Activated CD8-positive, alpha-beta memory T cell treated with anti-CD3 and anti-CD28 coated beads for 24 hours (primary cell): ENCODE measurements at places on chromosomes 1 and 21.

GRCh38 chr1:242800521-242800920 is 276.0 kb upstream of the PLD5 start:
- DNase-seq = no peak

DNA sequence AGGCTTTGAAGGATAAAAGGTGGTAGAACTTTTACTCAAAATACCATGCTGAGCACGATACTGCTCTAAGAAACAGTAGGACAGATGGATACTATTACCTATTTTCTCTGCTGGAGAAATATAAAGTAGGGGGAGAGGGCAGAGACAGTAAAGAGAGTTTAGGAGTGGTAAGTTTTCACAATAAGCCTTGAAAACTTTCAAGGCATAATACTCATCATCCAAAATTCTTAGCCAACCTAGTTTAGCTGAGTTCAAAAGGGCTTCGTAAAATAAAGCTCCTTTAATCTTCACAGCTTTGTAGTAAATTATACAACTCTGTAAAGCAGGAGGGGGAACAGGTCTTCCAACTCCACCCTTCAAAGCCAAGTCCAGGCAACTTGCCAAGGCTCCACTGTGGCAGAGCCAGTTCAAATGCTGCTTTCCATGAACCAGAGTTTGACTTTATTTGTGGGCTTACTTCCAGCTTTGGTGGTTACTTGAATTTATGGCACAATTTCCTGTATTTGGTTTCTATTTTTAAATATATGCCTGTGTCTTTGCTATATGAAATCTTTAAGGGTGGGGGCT is 15.5 kb downstream of the TEX38 start:
- no peak for DNase-seq

GRCh38 chr1:76371941-76372340 is 297.4 kb downstream of the ST6GALNAC3 start:
- DNase-seq = no peak

DNA sequence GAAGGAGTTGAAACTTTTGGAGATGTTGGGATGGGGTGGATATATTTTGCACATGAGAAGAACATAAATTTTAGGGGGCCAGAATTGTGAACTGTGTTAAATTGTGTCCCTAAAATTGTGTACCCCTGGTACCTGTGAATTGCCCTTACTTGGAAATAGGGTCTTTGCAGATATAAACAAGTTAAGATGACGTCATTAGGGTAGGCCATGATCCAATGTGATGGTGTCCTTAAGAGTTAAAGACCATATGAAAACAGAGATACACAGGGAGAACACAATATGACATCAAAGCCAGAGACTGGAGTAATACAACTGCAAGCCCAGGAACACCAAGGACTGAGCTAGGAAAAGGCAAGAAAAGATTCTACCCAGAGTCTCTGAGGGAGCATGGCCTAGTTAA is 24.0 kb downstream of the SCMH1 start:
- no peak for DNase-seq

- no peak for DNase-seq
These were observed 256.1 kb upstream of the DPYD start for GRCh38 chr1:98176936-98177335.

- no peak for DNase-seq
These were observed 17.5 kb downstream of the CHML start for GRCh38 chr1:241622669-241623068.

DNA sequence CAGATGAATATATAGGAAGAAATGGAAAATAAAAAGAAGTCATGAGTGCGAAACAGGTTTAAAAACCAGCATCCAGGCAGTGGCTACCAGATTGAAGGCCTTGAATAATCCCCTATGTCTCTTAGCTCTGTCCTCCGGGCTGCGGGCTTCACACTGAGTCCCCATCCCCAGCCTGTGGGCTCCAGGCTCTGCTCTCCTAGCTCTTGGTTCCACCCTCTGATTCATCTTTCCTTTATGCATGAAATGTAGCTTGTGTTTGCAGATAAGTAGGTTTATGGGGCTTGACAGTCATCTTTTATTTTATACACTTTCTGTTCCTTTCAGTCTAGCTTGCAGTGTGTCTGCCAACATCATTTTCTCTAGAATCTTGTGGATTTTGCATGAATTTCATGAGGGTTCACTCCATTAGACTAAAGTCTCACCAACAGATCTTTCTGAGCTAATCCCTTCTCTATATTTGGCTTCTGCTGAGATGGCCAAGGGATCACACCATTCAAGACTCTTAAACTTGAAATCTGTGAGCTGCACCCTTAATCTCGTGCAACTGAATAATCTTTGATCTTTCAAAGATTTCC is 174.5 kb downstream of the PLPPR4 start:
- DNase-seq = no peak

DNA sequence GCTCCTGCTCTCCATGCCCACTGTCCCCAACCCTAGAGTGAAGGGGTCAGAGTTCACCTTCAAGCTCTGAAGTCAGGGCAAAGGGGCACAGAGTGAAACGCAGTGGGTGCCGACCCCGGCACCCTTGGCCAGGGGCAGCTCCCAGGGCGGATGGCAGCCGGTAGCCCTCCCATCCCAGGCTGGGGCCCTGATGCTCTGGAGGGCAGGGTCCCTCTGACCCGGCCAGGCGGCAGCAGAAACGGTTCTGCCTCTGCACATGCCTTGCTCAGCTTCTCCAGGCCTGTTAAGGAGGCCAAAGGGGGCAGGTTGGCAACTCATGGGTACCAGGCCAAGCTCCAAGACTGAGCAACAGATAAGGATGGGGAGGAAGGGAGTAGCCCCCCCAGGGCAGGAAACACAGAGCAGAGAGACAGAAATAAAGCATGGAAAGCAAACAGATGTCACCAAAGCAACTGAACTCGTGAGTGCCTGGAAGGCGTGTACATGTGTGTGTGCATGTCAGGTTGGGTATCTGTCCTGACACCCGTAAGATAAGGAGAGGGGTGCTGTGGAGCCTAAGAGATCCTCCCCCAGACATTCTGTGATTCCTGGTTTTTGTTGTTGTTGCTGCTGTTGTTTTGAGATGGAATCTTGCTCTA is 112.3 kb upstream of the IFFO2 start:
- DNase-seq = no peak

GRCh38 chr1:82901118-82901517 is 1097.8 kb downstream of the TTLL7 start:
- DNase-seq = no peak

DNA sequence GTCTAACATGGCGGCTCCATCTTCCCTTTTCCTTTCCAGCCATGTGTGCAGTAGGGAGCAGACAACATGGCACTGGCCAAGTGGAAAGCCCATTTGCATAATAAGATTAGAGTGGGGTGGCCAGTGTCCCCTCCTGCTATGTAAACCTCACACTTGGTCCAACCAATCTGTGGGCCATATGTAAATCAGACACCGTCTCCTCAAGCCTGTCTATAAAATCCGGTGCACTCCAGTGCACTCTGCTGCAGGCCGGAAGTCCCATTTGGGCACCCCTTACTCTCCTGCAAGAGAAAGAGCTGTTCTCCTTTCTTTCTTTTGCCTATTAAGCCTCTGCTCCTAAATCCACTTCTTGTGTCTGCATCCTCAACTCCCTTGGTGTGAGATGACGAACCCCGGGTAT is 44.1 kb downstream of the OLFML3 start:
- DNase-seq = no peak

- DNase-seq = no peak
These were observed 99.2 kb downstream of the CTH start for GRCh38 chr1:70509996-70510876.

DNA sequence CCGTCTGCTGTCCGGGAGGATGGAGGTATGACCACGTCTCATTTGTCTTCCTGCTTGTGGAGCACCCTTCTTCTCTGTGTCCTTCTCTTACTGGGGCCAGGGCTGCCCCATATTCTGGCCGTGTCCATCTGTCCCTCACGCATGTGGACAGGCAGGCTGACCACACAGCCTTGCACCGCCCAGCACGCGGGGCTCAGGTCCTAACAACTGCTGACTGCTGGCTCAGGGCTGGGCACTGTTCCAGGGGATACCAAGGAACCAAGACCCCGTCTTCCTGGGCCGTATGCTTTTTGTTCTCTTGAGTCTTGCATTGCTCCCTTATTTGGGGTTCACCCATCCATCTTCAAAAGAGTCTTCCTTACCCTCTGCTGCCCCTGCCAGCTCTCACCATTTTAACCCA is 17.5 kb upstream of the SPSB1 start:
- no peak for DNase-seq

- DNase-seq = no peak
These were observed 63.1 kb upstream of the SH3GLB1 start for GRCh38 chr1:86641318-86641717.

DNA sequence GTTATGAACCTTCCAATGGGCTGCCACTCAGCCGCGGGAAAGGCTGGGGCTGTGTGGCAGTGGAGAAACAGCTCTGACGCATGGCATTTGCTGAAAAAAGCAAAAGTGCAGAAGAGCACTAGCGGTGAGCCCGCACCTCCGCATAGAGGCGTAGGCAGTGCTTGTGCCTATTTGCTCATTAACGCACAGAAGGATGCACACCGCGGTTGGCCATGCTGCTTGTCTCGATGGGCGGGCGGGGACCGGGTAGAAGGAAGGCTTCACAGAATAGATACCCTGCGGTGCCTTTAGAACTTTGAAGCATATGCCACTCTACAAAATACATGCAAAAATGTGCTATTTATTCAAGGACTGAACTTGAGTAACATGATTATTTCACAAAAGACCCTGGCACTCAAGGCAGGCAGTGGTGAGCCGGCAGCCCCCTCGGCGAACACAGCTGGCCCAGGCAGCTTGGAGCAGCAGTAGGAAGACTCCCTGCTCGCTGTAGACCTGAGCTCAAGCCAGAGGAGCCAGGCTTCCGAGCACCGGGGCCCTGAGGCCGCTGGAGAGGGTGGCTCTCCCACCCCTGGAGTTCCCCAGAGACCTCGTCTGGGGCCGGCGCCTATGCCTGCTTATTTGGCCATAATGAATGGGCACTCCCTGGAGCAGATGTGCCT is 71.5 kb downstream of the SIK1 start:
- no peak for DNase-seq

- DNase-seq = no peak
These were observed 216.0 kb downstream of the HIVEP3 start for GRCh38 chr1:41702771-41703170.

GRCh38 chr1:224761245-224761644 is 145.1 kb downstream of the CNIH3 start:
- DNase-seq = no peak

- DNase-seq = no peak
These were observed 10.2 kb upstream of the UBL4B start for GRCh38 chr1:110102081-110102480.

DNA sequence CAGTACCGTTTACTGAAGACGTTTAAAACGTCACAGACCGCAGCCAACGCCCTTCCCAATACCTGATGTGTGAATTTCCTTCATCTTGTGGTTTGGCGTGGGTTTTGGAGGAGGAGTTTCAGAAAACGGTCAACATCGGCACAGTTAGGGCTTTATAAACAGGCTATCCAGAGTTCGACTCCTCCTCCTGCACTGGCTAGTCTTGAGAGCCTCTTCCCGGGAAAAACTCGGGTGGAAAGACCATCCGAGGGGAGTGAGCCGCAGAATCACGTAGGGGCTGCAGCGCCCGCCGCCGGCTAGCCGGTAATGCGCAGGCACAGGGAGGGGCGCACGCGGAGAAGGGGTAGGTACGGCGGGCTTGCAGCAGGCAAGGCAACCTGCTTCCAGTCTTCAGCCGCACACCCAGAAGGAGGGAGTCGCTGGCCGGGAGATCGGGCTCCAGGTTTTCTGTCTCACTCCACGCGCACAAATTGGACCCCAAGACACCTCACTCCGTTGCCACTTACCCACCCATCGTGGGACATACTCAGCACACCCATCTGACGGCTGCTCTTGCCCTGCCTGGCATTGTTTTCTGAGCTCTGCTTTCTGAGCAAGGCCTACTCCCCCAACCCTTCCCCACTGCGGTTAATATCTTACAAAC is 25.4 kb downstream of the SLC19A2 start:
- DNase-seq = no peak

- DNase-seq = no peak
These were observed 362.4 kb downstream of the HHAT start for GRCh38 chr1:210691039-210691610.

DNA sequence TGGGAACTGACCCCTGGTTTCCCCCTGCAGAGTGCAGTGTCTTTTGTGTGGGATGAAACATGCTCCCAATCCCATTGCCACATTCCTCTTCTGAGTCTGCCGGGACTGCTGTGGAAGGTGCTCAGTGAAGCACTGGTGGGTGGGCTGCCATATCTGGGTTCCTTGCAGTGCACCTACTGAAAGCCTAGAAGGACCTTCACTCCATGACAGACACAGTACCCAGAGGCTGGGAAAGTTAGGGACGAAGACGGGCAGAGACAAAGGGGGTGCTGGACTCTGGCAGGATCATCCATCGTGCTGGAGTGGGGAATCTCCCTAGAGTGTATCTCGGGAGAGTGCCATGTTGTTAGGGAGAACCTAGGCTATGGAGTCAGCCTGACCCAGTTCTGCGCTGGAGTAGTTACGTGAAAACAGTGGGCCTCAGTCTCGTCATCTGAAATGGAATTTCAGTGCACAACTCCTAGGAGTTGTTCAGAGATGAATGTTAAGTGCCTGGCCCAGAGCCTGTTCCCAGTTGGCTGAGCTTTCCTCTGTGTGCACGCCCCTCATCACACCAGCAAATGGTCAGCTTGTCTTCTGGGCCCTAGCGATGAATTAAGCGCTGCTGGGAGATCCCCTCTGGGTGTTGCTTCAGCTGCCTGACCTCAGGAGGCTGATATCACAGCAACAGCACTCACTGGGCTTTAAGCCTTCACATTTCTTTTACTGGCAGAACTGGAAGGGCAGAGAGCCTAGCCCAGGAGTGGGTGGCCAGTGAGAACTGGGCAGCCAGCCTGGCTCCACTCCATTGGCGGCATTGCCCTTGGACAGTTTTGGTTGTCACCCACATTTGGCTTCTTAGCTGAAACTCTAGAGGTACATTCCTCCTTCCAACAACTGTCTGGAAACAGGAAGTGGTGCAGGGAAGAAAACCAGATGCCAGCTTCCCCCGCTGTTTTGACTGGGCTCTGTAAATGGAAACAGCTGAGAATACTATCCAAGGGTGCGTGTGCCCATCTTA is 479.8 kb upstream of the VAMP3 start:
- DNase-seq = no peak

DNA sequence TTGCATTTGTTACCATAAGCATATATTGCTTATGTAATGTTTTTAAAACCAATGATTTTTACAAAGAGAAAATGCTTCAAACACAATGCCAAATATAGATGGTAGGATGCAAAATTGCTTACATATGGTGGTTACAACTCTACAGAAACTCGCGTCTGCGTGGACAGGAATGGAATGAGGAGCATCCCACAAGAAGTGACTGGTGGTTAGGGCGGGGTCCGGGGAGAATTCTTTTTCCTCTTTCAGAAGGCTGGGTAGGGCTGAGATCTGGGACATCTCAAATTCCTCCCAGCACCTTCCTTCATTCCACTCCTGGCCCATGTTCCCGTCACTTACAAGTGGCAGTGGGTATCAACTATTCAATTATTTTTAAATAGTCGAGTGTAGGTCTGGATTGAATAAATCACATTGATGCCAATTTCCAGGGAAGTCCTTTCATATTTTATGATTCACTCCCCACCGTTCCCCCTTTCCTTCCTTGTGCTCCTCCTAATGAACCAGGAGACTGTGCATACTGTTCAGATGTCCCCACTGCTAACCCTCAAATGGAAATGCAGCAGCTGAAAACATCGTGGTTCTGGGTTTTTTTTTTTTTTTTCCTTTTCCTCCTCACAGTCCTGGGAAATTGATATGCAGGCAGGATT is 174.5 kb upstream of the POU3F1 start:
- no peak for DNase-seq

GRCh38 chr1:30962609-30963508 is 54.3 kb upstream of the SDC3 start:
- no peak for DNase-seq

- DNase-seq = no peak
These were observed 17.7 kb downstream of the HIPK1 start for GRCh38 chr1:113946678-113947387.

GRCh38 chr1:15328351-15329103 is 81.2 kb upstream of the EFHD2 start:
- no peak for DNase-seq
